ENCODE measurements at places on chromosomes 12 and 14. TPM values are rescaled to one million over a fixed set of nuclear protein-coding genes. Genes with fewer than 3 reads are reported as not detected.

The NPAS3 gene
- total RNA-seq = 2.3 TPM

The RIC8B gene
- total RNA-seq = 13.5 TPM

The DEPDC4 gene
- total RNA-seq = 2.0 TPM

The CLEC1B gene
- not detected for total RNA-seq

DNA sequence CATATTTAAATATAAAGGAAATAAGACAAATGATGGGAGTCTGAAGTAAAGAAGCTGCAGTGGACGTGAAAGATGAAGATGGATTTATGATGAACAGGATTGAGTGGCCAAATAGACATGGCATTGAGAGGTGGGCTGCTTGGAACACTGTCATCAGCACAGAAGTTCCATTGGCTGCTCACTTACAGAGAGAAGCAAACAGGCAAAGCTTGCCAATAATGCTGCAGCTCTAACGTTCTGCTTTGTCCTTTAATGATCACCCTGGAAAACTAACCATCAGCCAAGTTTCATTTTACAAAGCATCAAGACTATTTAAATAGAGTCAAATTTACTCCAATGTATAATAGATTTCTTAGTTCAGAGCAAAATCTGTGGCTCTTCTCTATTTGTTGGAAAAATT is 721.4 kb downstream of the TMTC2 start:
- H3K36me3 ChIP-seq = no peaks in the 10 kb centered on the region
- no peaks in the 10 kb centered on the region for H3K4me1 ChIP-seq
- no peak for ATAC-seq
- H3K27ac ChIP-seq = no peak overlapping the region
- H3K4me3 ChIP-seq = no peak overlapping the region

GRCh38 chr12:78562368-78563205 is 302.0 kb upstream of the SYT1 start:
- no peaks in the 10 kb centered on the region for H3K36me3 ChIP-seq
- H3K27me3 ChIP-seq = no peaks in the 10 kb centered on the region
- H3K27ac ChIP-seq = no peak overlapping the region
- H3K4me3 ChIP-seq = no peak overlapping the region
- ATAC-seq = no peak

All from gastroesophageal sphincter (tissue), 4 donors.